Glutamatergic neuron (in vitro differentiated cells): ENCODE measurements at places on chromosomes 2 and 18. TPM values are rescaled to one million over a fixed set of nuclear protein-coding genes. Genes with fewer than 3 reads are reported as not detected.

Gene NXPH2
- total RNA-seq = 0.83 TPM

Gene CPO
- total RNA-seq = not detected

Gene SP100
- not detected for total RNA-seq

Gene SCYGR4
- not detected for total RNA-seq

Gene DNAJC5G
- not detected for total RNA-seq

Gene HPCAL1
- 13.1 TPM for total RNA-seq

Gene GPBAR1
- 1.6 TPM for total RNA-seq

Gene ALPP
- 0.34 TPM for total RNA-seq

Gene SLC35G4
- not detected for total RNA-seq

Gene RRM2
- total RNA-seq = 21.2 TPM
